Smooth muscle cell of the brain vasculature (primary cell): ENCODE measurements at places on chromosomes 7 and 10.

DNA sequence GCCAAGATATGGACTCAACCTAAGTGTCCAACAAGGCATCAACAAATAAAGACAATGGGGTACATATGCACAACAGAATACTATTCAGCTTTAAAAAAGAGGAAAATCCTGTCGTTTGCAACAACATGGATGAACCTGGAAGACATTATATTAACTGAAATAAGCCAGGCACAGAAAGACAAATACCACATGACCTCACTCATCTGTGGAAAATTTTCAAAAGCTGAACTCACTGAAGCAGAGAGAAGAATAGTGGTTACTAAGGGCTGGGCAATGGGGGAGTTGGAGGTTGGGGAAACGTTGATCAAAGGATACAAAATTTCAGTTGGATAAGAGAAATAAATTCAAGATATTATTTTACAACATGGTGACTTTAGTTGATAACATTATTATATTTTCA lies 221.4 kb upstream of the PITRM1 start:
- no peak for DNase-seq

DNA sequence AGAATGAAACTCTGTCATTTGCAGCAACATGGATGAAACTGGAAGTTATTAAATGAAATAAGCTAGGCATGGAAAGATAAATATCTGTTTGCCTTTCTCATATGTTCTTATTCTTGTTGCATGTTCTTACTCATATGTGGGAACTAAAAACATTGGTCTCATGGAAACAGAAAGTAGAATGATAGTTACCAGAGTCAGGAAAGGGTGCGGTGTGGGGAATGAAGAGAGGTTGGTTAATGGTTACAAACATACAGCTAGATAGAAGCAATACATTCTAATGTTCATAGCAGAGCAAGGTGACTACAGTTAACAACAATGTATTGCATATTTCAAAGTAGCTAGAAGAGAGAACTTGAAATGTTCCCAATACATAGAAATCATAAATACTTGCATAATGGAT lies 105.1 kb downstream of the FAM107B start:
- no peak for DNase-seq

DNA sequence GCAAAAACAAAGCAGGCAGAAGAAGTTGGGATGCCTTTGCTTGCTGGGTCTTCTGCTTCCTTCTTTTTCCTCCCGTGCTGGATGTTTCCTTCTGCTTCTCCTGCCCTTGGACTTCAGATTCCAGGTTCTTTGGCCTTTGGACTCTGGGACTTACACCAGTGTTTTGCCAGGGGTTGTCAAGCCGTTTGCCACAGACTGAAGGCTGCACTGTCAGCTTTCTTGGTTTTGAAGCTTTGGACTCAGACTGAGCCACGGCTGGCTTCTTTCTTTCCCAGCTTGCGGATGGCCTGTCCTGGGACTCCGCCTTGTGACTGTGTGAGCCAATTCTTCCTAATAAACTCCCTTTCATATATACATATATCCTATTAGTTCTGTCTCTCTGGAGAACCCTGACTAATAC lies 11.3 kb upstream of the LCOR start:
- DNase-seq: no peak

DNA sequence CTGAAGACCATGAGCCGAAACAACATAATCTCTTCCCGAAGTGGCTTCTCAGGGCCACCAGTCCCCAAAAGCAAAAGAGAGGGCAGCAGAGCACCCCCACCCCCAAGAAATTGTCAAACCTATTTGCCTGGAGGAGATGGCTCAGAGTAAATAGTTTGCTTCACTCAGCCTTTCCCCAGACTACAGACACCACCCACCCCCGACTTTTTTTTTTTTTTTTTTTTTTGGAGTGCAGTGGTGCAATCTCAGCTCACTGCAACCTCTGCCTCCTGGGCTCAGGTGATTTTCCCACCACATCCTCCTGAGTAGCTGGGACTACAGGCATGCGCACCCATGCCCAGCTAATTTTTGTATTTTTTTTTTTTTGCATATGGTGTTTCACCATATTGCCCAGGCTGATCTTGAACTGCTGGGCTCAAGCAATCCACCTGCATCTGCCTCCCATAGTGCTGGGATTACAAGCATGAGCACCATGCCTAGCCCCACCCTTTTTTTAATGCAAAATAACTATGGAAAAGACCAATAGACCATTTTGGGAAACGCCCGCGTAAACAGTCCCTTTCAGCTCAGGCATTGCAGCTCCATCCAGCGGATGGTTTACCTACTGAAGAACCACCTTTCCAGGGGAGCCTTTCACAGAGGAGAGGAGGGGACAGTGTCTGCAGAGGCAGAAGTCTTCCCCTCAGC lies 9.7 kb downstream of the ZMIZ1 start:
- DNase-seq: no peak

- no peak for DNase-seq
Measured at GRCh38 chr10:109838592-109839244, 84.6 kb downstream of the XPNPEP1 start.

- no peak for DNase-seq
Measured at GRCh38 chr10:15140698-15141097, 27.8 kb downstream of the NMT2 start.

DNA sequence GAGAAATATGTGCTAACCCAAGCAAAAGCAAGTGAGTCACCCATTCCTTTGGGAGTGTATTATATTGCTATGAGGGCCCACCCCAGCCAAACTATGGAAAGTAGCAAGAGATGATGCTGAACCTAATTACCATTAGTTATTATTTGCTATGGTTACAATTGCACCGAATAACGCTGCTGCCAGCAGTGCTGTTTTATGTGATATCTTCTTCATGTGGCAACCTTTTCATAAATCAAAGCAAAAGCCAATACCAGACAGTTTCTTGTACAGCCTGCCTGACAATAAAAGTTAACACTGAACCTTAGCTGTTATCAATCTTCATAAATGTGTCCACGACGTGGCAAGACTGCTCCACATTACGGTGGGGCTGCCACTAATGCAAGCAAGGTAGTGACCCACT lies 241.7 kb upstream of the PLXNA4 start:
- no peak for DNase-seq

DNA sequence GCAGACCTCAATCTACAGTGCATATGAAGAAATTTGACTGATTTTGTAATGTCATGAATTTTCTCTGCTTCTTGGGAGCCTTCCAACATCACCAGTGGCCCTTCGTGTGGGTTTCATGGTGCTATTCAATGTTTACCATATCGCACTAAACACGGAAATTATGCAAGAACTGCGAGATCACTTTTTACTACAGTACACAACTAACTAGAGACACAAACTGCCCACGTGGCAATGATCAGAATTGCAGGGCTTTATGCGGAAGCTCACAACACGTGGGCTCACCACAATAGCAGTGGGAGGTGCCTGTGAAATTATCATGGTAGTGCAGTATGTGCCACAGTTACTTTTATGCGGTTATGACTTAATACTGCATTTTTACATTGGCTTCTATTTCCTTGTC lies 449.7 kb upstream of the KLF6 start:
- DNase-seq: no peak

GRCh38 chr7:102393467-102393866 lies 2.7 kb upstream of the PRKRIP1 start:
- DNase-seq: no peak

- DNase-seq: no peak
Measured at GRCh38 chr10:69409176-69409495, 7.6 kb downstream of the TACR2 start.

- no peak for DNase-seq
Measured at GRCh38 chr7:77315182-77315591, 101.0 kb downstream of the GSAP start.

- DNase-seq: no peak
Measured at GRCh38 chr10:79206300-79207095, 137.7 kb downstream of the ZMIZ1 start.

DNA sequence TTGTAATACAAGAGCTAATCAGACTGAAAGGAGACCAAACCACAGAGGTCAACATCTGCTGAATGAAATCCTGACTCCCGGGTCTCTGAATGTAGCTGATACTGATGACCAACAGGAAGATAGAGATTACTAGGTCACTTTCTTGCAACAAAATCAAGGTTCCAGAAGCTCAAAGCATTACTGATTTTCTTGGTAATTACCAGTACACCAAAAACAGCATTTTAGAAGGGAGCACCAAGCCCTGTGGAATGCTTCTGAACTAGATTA lies 177.7 kb downstream of the SLC25A13 start:
- no peak for DNase-seq

DNA sequence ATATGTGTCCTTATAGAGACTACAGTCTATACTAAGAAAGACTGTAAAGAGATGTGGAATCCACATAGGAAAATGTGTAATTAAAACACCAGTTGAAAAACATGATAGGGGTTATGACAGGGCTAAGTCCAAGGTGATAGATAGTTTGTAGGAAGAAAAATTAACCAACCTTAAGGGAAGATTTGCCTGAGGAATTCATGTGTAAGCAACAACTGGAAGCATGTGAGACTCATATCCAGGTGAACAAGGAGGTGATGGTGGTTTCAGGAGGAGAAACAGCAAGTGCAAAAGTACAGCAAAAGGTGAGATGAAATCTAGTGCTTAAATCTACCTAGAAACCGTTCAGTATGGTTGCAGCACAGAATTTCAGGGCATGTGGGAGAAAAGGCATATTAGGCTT lies 216.7 kb upstream of the ETV1 start:
- no peak for DNase-seq

DNA sequence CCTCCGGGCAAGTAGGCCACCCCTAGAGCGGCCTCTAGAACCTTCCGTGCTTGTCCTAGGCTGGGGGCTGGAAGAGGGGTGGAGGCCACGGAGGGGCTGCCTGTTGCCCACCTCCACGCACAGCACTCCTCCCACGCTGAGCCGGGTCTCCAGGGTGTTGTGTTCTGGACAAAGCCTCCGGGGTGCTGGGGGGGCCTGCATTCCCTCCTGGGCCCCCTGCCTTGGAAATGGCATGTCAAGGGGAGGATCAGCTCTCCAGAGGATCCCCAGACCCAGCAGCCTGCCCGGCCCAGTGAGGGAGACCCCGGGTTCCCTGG lies 8.1 kb upstream of the TTYH3 start:
- DNase-seq: no peak

DNA sequence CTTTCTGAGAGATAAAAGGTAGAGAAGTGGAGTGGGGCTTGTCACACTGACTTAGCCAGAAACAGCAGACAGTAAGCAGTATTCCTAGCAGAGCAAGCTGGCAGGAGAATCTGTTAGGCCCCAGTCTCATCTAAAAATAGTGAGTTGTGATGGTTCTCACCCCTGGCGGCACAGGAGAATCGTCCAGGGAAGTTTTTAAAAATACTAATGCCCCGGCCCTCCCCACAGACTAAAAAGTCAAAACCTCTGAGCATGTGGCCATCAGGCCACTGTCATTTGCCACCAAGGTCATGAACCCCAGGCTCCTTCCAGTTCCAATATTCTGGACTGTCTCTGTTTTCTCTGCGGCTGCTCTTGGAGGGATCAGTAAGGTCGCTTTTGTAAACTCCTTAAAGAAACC lies 34.0 kb downstream of the LYZL1 start:
- DNase-seq: no peak

GRCh38 chr7:139883814-139884213 lies 54.8 kb downstream of the TBXAS1 start:
- DNase-seq: no peak
